Suppressor macrophage treated with lipopolysaccharide for 1 hour (primary cell): ENCODE measurements at places on chromosomes 4 and X.

- DNase-seq: no peak
These were observed 74.0 kb upstream of the OGT start for GRCh38 chrX:71458866-71459265.

- DNase-seq: no peak
These were observed 107.0 kb downstream of the CPZ start for GRCh38 chr4:8699479-8700145.

GRCh38 chrX:136794080-136794479 lies 13.3 kb upstream of the ARHGEF6 start:
- DNase-seq: no peak

GRCh38 chr4:154984148-154984547 lies 203.1 kb downstream of the RBM46 start:
- no peak for DNase-seq

GRCh38 chr4:96108146-96108545 lies 268.3 kb downstream of the PDHA2 start:
- no peak for DNase-seq

DNA sequence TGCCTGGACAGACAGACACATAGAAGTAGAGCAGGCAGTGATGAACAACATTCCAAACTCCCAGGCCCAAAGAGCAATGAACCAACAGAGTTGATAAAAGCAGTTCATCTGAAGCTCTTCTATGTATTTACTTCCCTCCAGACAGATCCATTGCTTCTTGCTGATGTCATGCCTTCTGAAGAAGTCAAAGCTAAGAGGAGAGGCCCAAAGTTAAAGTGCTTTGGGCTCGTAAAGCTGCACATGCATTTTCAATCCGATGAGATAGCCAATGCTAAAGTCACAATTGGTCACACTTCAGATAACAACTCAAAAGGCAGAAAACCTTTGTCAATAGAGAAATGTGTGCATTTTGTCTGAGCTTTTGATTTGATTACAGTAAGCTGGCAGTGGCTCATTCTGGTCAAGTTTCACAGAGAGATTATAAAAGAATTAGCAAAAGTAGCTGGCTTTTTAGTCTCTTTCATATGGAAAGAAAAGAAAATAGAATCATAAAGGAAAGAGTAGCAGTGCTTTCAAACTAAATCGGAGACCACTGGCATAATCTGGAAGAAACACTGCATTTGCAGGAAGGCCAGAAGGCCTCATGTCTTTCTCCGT lies 82.0 kb downstream of the GPC4 start:
- DNase-seq: no peak

- no peak for DNase-seq
These were observed 566.3 kb downstream of the STPG2 start for GRCh38 chr4:97577004-97577403.

DNA sequence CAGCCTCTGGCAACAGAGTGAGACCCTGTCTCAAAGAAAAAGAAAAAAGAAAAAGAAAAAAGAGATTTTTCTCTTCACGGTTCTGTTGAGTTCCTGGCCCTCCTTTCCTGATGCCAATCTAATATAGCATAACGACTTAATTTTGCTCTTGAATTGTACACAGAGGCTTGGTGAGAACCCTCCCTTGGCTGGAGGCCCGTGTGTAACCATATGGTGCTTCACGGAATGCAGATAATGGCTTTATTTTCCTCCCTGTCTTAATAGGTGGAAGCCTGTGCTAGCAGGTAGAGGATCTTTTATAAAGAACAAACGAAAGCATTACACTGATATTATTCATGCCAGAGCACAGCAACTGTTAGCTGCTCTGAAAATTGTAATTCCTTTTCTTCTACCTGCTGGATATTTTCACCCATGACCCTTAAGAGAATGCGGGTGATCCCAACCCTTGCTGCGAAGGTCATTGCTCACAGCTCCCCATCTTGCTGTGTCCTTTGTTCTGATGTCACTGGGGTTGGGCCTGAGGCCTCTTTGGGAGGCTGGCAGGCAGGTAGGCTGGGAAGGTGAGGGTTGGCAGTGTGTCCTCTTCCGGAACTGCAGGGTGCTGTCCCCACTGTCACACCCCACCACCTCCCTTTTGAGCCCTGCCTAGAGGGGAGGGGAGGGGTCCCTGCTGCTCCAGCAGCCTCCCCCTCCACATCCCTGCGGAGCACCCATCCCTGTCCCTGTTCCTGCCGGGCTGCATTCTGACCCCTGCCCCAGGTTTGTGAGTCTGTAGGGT lies 83.8 kb upstream of the STOX2 start:
- DNase-seq: no peak

DNA sequence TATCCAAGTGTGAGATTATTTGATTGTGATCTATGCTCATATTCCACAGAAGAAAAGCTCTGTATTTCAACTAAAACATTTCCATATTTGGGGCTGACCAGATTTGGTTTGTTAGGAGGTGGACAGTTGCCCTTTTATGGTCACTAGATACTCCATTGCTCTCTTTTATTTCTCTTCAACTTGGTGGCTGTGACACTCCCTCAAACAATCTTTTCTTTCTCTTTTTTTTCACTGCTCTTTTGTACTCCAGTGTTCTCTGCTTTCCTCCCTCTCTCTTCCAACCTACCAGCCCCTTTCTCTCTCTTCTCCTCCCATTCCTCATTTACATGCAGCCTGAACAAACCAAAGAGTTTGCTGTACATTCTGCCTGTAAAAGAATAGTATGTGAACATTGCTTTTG lies 48.8 kb downstream of the RBPJ start:
- no peak for DNase-seq

DNA sequence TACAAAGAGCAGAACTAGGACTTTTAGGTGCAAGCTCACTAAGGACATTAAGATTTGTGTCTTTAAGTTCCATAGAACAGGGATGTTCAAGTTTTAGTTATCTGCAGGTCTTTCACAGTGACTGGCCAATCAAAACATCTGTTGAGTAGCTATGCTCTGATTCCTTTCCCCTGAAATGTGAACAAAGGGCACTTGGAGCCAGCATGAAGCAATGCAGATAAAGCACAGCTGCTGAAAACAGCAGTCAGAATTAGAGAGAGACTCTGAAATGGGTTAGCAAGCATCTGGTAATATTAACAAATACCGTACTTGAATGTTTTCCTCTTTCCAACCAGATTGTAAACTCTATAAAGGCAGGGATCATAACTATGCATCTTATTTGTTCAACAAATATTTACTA lies 276.9 kb downstream of the RAB28 start:
- DNase-seq: no peak

GRCh38 chr4:107709916-107710315 lies 10.1 kb downstream of the PAPSS1 start:
- DNase-seq: peak; percentile 91

- no peak for DNase-seq
These were observed 96.2 kb upstream of the CCSER1 start for GRCh38 chr4:90030953-90031352.

DNA sequence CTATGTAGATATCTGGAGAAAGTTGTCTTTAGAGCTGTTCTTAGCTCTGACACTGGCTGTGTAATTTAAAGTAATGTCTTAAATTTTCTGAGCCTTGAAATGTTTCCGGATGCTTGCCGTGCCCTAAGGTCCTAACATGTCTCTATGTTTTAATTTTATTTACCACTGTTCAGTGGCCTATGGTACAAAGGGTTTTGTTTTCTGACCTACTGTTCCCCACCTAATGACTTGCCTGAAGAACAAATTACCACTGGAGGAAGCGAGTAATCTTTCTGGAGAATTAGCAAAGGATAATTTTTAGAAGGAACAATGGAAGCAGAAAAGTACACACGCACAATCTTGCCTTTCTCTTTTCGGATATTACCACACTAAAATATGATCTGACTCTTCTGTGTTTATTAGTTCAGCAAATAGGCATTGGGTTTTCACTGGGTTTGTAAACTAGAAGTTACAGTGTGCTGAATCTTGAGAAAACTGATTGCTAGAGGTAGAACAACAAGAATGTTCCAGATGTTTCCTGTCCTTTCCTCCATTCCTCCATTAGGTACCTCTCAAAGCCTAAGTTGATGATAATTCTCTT lies 435.9 kb downstream of the PACRGL start:
- no peak for DNase-seq

- no peak for DNase-seq
These were observed 252.5 kb downstream of the DTHD1 start for GRCh38 chr4:36533944-36534343.

DNA sequence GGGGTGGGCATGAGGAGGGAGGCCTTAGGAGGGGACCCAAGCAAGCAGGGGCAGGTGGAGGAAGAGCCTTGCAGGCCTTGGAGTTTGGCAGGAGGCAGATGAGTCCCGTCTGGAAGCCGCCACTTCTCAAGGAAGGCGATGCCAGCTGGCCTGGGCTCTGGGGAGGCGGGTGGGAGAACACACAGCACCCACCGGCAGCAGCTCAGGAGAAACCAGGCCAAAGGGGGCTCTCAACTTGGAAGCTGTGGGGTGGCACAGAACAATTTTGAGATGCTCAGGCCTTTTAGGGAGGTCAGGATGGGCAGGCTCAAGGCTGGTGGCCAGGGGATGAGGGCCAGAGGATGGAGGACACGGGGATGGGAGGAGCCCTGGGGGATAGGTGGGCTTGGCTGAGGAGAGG lies 11.6 kb upstream of the DUSP9 start:
- DNase-seq: no peak

GRCh38 chrX:11439846-11440245 lies 146.6 kb downstream of the AMELX start:
- no peak for DNase-seq

- DNase-seq: peak; percentile 25
These were observed 38.7 kb downstream of the SEC24B start for GRCh38 chr4:109472343-109472761.

DNA sequence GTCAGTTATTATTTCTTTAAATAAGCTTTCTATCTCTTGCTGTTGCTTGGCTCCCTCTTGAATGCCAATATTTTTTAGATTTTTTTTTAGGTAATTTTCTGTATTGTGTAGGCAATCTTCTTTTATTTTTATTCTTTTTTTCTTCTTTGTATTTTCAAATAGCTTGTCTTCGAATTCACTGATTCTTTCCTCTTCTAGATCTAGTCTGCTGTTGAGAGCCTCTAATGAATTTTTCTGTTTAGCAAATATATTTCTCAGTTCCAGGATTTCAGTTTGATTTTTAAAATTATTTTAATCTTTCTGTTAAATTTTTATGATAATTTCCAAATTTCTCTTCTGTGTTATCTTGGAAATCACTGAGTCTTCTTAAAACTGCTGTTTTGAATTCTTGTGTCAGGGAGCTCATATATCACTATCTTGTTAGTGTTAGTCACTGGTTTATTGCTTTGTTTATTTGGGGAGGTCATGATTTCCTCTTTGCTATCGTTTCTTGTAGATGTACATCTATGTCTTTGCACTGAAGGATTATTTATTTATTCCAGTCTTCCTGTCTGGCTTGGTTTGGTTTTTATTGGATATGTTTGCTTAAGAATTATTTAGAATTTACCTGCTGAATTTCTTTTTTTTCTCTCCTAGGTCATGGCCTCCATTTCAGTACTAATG lies 39.9 kb upstream of the GPRIN3 start:
- DNase-seq: no peak

- DNase-seq: no peak
These were observed 24.7 kb upstream of the FRAS1 start for GRCh38 chr4:78032446-78032845.

DNA sequence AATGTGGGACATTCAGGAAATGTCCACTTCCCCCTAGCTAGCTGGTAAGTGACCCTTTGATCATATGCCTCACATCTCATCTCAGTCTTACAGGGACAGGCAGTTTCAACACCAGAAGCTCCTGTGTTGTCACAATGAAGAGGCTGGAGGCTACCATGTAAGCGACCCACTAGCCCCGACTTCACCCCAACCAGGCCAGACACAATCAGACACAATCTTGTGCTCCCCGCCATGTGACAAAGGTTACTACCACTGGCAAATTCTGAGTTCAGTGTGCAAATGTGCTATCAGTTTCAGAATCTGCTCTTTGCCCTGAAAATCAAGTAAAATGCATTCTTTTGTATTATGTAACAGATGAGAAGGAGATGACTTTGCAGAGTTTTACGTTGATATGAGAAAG lies 56.9 kb upstream of the STS start:
- peak; percentile 32 for DNase-seq

- DNase-seq: peak; percentile 8
These were observed at the start of gene PDLIM3 for GRCh38 chr4:185534866-185535611. Gene PDLIM3, minus strand, starts transcription at chr4:185535507. Its CDS starts 73 bp downstream, at chr4:185535434.

- DNase-seq: no peak
These were observed 27.2 kb downstream of the MAB21L2 start for GRCh38 chr4:150609131-150609530.

GRCh38 chrX:9885150-9885549 lies 82.0 kb upstream of the CLDN34 start:
- peak; percentile 73 for DNase-seq

GRCh38 chrX:111728096-111728495 lies 47.1 kb downstream of the ALG13 start:
- DNase-seq: no peak
